ENCODE measurements at places on chromosomes 5 and 9.

GRCh38 chr5:20029266-20029665, 41.3 kb upstream of the CDH18 start:
- DNase-seq: no peak

DNA sequence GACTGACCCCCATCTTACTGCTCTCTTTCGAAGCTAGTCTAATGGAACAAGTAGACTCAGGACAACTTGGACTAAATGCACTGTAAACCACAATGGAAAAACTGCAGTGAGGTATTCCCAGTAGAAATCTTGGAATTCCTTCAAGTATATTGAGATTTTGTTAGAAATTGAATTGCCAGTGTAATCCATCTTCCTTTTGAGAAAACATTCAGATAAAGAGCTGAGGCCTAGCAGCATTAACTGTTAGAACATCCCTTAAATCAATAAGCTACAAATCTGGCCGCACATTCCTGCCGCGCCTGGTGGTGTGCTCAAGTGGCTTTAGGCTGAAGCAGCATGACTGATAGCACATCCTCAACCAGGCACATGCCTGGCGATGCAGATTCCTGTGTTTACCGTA, 29.3 kb downstream of the PPIC start:
- DNase-seq: no peak

GRCh38 chr5:92760550-92760949, 820.5 kb downstream of the NR2F1-AS1 start:
- DNase-seq: no peak

GRCh38 chr5:74116984-74117383, 491.0 kb downstream of the ARHGEF28 start:
- no peak for DNase-seq

GRCh38 chr5:177134697-177135225, 1.2 kb downstream of the NSD1 start:
- peak; percentile 18 for DNase-seq

GRCh38 chr9:31140316-31140715, 1244.1 kb upstream of the ACO1 start:
- DNase-seq: peak; percentile 2

GRCh38 chr9:8860925-8861324, 1061.3 kb upstream of the DMAC1 start:
- no peak for DNase-seq
